ENCODE measurements at places on chromosomes 4 and X.

GRCh38 chr4:98653890-98654867 is 4.2 kb downstream of the TSPAN5 start:
- no peak for DNase-seq

DNA sequence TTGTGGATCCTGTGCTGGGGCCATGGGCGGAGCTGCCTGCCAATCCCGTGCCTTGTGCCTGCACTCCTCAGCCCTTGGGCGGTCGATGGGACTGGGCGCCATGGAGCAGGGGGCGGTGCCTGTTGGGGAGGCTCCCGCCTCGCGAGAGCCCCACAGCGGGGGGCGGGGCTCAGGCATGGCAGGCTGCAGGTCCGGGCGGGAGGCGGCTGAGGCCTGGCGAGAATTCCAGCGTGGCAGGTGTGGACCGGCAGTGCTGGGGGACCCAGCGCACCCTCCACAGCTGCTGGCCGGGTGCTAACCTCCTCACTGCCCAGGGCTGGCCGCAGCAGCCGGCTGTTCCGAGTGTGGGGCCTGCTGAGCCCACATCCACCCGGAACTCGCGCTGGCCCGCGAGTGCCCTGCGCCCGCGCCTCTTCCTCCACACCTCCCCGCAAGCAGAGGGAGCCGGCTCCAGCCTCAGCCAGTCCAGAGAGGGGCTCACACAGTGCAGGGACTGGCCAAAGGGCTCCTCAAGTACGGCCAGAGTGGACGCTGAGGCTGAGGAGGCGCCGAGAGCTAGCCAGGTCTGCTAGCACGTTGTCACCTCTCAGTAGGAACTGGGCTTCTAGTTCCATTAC is 85.9 kb downstream of the GBA3 start:
- no peak for DNase-seq

GRCh38 chrX:151536571-151536970 is 26.9 kb upstream of the PASD1 start:
- DNase-seq: no peak

DNA sequence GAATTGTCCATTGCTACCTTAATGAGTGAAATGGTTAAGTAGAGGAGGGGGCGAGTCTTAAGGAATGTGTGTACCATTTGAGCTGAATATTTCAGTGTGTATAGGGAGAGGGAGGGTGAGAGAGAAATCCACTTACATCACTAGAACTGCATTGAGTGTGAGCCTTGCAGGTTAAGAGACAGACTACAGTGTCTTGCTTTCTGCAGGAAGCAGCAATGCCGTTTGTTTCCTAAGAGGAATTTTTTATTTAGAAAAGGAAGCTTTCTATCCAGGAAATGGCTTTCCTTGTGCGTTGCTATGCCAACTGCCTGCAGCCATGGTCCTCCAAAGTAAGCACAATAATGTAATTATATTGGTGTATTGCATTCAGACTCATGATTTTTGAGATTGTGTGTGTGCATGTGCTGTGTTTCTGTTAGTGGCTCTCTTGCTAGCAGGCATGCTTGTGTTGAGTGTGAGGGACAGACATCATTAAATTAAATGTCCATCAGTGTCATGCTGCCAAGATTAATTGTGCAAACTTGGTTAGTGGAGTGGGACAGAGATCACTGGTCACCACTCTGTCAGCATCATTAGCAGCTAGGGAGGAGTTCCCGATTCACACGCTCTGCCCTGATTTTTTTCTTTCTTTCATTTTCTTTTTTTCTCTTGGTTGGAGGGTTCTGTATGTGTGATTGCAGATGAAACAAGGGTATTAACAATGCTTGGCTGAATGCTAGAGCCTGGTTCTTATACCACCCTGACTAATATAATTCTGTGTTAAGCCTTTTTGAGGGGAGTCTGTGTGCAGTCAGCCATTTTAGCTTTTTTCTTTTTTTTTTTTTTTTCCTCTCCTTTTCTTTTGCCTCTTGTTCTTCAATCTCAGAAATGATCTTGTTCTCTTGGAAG is 164.3 kb downstream of the RAPGEF2 start:
- no peak for DNase-seq

DNA sequence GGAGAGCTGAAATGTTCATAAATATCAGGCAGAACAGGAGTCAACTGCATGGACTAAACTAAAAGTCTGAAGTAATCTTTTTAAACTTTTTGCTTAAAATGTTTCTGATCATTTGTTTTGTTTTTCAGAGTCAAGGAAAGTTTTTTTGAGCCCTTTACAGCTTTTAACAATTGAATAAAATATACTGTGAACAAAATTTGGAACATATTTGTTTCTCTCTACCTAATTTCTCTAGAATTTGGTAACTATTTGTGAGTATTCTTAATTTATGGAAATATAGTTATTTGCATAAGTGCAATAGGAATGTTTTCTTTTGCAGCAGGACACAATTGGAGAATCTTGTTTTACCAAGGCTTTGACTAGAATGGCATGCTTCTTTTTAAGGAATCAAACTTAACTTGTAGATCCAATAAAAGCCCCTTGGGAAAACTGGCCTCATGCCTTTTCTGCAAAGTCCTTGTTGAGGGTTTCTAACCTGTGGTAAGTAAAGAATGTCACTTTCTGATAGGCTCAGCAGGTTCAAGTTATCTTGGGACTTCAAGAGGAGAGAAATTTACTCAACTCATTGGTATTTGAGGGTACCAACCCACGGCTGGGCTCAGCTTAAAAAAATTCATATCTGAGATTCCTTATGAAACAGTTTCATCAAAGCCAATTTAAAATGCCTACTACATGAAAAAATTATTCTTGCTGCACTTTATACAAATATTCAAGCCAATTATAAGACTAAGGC is 91.5 kb downstream of the UPRT start:
- DNase-seq: no peak

DNA sequence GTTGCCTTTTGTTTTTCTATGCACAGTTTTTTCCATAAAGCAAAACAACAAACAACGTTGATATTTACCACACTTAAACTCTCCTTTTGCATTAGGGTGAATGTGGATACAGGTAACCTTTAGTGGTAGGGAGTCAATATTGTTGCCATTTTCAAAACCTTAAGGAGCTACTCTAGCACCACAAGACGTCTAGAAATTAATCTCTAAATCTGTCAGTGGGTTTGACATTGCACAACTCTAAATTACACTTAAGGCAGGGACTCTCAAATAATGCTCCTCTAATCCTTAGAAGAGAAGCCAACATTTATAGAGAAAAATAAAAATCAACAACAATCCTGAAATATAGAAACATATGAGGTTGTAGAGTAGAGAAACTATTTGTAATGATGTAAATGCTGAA is 297.2 kb downstream of the UNC5C start:
- no peak for DNase-seq

GRCh38 chrX:51568586-51568985 is 50.1 kb downstream of the CENPVL3 start:
- no peak for DNase-seq

DNA sequence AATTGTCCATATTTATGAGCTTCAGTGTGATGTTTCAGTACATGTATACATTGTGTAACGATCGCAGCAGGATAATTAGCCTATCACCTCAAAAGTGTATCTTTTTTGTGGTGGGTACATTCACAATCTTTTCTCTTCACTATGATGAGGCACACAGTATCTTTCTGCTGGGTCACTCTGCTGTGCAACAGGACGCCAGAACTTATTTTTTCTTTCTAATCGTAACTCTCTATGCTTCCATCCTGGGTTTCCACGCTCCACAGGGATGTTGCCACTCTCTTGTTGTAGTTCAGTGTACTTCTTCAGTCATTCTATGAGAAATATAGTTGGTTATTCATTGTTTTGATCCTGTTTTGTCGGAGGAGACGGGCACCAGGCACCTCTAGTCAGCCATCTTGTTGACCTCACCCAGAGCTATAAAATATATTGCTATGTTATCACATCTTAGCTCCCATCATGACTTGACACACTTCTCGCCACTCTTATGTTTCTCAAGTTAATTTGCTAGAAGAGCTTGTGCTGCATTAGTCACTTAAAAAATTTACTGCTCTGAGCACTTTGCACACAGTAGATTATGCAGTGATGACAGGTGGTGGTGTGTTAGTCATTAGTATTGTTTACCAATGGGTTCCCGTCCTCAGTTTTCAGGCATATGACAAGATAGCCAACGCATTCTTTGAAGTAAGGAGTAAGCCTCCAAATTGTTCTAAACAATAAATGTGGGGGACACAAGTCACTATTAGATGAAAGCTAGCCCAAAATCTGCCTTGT is 1002.7 kb upstream of the PCDH7 start:
- no peak for DNase-seq

- DNase-seq: no peak
Observed at GRCh38 chr4:53055716-53056403, 193.7 kb downstream of the RASL11B start.

DNA sequence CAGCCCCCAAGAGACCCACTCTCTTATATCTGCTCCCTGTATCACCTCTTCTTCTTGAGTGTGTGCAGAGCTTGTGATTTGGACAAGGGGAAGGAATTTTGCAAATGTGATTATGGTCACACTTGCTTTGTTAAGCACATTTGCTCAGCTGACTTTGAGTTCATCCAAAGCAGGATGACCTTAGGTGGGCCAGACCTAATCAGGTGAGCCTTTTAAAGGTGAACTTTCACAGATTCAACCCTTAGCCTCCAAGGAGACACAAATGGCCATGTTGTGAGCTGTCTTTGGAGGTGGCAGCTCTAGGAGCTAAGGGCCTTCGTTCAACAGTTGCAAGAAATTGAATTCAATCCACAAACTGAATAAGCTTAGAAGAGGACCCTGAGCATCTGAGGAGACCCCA is 147.8 kb downstream of the DEFB131A start:
- no peak for DNase-seq

- DNase-seq: no peak
Observed at GRCh38 chr4:162732876-162733275, 433.8 kb downstream of the NAF1 start.

DNA sequence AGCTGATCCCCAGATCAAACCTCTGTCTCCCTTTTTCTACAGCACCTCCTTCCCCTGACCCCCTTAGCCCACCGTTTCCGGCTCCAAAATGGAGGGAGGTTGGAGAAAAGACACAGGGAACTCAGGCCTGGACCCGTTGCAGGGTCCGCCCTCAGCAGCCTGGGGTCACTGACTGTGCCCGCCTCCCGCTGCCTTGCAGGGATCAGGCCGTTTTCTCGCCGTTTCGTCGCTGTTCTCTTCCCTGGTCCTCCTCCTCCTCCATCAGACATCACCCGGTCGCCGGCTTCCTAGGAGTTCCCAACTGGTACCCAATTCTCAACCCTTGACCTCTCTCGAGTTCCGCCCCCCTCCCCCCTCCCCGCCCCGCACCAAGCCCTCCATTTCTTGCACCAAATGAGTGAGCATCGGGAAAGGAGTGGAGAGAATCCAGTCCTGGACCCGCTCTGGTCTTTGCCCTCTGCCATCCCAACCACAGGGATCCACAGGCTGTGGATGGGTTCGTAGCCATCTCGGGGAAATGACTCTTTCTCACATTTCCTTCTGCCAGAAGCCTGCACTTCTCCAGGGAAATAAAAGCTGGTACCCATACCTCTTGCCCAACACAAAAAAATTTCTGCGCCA is 493 bp downstream of the TCEAL5 start:
- no peak for DNase-seq

DNA sequence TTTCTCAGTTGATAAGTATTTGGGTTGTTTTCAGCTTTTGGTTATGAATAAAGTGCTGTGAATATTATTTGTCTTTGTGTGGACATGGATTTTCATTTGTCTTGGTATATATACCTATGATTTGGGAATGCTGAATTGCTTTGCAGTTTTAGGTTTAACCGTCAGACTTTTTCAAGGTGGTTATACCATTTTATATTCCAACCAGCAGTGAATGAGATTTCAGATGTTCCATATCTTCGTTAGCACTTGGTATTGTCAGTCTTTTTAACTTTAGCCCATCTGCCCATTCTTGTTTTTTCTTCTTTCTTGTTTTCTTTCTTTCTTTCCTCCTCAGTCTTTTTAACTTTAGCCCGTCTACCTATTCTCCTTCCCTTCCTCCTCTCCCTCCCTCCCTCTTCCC is 106.0 kb downstream of the KDM6A start:
- no peak for DNase-seq

- no peak for DNase-seq
Observed at GRCh38 chr4:127870688-127871087, 10.0 kb upstream of the PLK4 start.

- DNase-seq: no peak
Observed at GRCh38 chr4:23235628-23236390, 543.1 kb downstream of the GBA3 start.

DNA sequence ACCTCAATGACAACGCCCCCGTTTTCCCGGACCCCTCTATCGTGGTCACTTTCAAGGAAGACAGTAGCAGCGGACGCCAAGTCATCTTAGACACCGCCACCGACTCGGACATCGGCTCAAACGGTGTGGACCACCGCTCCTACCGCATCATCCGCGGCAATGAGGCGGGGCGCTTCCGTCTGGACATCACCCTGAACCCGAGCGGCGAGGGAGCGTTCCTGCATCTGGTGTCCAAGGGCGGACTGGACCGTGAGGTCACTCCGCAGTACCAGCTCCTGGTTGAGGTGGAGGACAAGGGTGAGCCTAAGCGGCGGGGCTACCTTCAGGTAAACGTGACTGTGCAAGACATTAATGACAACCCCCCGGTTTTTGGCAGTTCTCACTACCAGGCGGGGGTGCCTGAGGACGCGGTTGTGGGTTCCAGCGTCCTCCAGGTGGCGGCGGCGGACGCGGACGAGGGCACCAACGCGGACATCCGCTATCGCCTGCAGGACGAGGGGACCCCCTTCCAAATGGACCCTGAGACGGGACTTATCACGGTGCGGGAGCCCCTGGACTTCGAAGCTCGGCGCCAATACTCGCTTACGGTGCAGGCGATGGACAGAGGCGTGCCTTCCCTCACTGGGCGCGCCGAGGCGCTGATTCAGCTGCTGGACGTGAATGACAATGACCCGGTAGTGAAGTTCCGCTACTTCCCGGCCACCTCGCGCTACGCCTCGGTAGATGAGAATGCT is 2.2 kb downstream of the FAT4 start:
- DNase-seq: no peak

DNA sequence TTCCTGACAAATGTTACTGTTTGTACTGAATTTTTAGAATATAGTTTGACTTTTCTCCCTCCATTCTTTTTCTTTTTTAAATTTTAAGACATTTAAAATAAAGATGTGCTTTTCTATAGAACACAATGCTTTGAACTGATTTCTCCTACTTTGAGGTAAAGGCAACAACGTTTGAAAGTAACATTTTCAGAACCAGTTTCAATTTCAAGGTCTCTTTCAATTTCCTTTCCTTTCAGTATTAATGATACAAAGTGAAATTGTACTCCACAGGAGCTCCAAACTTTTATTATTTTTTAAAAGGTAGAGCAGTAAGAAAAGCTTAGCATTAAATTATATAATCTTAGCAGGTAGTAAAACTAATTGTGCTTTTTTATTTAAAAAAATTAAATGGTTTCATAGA is 54.9 kb downstream of the NDST4 start:
- no peak for DNase-seq

DNA sequence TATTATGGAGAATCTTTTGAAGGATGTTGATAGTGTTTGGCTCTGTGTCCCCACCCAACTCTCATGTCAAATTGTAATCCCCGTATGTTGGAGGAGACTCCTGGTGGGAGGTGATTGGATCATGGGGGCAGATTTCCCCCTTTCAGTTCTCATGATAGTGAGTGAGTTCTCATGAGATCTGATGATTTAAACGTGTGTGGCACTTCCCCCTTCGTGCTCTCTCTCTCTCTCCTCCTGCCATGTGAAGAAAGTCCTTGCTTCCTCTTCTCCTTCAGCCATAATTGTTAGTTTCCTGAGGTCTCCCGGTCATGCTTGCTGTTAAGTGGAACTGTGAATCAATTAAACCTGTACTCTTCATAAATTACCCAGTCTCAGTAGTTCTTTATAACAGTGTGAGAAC is 166.1 kb upstream of the NUDT6 start:
- no peak for DNase-seq

All from CD4-positive, alpha-beta T cell treated with Interferon gamma for 1 hour (primary cell).